GM23338 (cell line): ENCODE measurements at places on chromosomes 2 and 18. TPM values are rescaled to one million over a fixed set of nuclear protein-coding genes. Genes with fewer than 3 reads are reported as not detected.

- peak; percentile 51 for DNase-seq
These were observed 28.4 kb downstream of the FAM228A start for GRCh38 chr2:24203029-24203786.

DNA sequence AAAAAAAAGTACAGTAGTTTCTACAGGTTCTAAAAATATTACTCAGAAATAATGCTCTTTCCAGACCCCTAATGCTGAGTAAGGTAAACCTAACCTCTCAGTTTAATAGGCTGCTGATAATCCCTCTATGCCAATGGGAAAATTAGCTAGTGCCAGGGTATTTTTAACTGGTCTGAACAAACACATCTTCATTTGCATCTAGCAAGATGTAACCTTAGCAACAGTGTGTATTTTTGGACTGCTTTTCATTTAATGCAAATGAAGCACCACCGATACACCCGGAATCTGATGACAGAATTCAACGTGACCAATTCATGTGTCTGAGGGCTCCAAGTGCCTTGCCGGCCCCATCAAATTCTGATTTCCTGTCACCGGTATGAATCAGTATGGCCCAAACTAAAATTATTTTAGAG, 47.4 kb upstream of the CYRIA start:
- DNase-seq: no peak

- peak; percentile 76 for DNase-seq
These were observed at the start of gene APOB for GRCh38 chr2:21043744-21044532. Gene APOB (minus strand): TSS chr2:21044073. CDS start chr2:21043945, 128 bp downstream.

DNA sequence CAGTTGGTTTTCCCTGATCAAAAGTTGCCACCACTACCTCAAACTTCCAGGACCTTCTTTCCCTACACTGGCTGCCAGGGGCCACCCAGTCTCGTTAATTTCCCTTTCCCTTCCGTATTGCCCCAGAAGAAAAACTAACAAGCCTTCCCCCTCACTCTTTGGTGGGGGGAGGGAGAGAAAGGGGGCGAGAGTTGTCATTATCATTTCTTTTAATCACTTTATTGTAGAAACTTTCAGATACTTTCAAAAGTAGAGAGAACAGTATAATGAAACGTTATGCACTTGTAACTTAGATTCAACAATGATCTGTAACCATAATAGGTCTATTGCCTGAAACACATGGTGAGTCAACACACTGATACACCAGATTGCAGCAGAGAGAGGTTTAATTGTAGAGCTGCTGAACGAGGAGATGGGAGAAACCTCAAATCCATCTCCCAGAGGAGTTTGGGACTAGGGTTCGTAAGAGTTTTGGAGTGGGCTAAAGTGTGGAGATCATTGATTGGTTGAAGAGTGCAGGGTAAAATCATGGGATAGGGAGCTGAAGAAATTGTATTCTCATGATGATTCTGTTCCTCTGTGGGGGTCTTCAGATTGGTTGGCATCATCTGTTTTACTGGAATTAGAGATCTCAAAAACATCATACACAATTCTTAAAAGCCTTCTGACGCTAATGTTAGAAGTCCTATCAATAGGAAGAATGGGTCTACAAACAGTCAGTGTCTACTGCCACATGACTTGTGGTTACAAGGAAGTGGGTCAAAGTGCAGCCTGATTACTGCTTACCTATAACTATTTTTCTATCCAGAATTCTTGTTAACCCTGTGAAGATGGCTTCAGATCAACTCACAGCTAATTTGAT, 2.6 kb upstream of the RNF149 start:
- DNase-seq: no peak

GRCh38 chr2:68237976-68238580, 14.3 kb downstream of the PPP3R1 start:
- DNase-seq: no peak

The MC2R gene
- total RNA-seq: not detected in 2 replicates

- no peak for DNase-seq
These were observed 169.0 kb downstream of the LTBP1 start for GRCh38 chr2:33115728-33116127.

GRCh38 chr18:26440644-26441043, 107.7 kb downstream of the KCTD1 start:
- DNase-seq: no peak

The LIMS1 gene
- 30.9 and 36.9 TPM in 2 replicates for total RNA-seq
